ENCODE measurements at places on chromosomes 16 and 17. TPM values are rescaled to one million over a fixed set of nuclear protein-coding genes. Genes with fewer than 3 reads are reported as not detected.

The SERPINF2 gene
- total RNA-seq = 0.60 TPM

DNA sequence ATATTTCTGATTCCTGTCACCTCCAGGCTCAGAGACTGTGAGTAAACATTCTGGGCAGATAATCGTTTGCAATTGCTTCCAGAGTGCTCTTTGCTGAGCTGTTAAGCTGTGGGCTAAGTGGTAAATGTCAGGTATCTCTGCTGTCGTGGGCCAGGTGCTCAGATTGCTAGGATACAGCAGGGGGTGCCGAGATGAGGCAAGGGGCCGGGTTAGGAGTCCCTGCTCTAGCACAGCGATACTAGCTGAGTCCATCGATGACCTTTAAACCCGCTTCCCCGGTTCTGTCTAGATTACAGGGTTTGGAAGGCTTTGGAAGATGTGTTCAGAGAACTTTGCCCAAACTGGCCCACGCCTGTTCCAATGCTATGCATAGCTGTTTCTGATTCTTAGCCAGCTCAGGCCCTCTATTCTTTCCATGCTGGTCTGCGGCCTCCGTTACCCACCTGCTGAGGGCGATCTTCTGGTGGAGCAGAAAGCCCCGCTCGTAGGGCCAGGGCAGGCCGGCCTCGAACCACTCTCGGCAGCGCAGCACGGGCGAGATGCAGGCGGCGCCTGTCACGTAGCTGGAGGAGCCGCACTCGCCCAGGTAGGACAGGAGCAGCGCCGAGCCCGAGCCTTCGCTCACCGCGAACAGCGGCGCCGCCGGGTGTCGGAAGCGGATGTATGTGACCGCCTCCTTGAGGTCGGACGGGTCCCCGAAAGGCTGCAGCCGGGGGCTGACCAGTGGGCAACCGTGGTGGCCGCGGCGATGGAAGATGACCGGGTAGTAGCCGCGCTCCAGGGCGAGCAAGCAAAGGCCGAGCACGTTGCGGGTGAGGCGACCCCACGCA lies 979 bp downstream of the ABHD15 start:
- DNase-seq = peak; percentile 48

- DNase-seq = no peak
These were observed 38.7 kb downstream of the ACSF3 start for GRCh38 chr16:89132194-89133005.

DNA sequence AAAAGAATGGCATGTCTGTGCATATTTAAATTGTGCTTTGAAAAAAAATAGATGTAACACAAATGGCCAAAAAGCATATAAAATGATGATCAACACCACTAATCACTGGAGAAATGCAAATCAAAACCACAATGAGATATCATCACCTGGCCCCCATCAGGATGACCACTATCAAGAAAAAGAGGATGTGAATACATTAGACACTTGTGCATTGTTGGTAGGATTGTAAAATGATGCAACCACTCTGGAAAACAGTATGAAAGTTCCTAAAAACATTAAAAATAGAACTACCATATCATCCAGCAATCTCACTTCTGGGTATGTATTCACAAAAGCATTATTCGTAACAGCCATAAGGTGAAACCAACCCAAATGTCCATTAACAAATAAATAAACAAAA lies 91.5 kb downstream of the SPAG9 start:
- DNase-seq = no peak

The MMP25 gene
- total RNA-seq = 0.66 TPM

DNA sequence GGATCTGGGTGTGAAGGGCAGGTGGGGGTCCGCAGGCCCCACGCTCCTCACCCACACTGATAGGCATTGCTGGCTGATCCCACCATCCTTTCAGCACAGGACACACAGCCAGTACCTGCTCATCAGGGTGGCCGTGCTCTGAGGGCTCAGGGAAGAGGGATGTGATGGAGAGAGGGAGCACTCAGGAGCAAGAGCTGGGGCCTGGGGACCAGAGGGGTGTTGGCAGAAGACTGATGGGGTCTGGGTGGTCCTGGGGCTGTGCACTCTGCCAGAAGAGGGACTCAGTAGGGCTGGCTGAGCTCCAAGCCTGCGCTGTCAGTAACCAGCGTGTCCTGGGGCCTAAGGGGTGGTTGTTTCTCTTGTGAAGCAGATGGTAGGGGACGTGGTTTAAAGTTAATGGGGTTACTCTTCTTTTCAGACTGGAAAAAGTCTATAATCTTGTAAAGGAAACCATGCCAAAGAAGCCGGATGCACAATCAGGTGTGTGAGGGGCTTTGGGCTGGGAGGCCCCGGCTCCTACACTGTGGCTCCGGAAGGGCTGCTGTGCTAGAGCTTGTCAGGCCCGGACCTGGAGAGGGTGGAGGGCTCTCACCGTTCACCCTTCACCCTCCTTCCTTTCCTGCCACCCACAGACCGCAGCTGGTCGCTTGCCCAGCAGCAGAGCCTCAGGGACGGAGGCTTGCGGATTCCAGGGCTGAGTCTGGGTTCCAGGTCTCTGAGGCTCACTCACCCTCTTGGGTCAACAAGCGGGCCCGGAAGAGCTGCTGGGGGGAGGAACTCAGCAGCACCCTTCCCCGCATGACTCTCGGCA lies 27.8 kb downstream of the POLR3E start:
- no peak for DNase-seq

- DNase-seq = no peak
These were observed 17.5 kb upstream of the WFIKKN2 start for GRCh38 chr17:50817838-50818237.

DNA sequence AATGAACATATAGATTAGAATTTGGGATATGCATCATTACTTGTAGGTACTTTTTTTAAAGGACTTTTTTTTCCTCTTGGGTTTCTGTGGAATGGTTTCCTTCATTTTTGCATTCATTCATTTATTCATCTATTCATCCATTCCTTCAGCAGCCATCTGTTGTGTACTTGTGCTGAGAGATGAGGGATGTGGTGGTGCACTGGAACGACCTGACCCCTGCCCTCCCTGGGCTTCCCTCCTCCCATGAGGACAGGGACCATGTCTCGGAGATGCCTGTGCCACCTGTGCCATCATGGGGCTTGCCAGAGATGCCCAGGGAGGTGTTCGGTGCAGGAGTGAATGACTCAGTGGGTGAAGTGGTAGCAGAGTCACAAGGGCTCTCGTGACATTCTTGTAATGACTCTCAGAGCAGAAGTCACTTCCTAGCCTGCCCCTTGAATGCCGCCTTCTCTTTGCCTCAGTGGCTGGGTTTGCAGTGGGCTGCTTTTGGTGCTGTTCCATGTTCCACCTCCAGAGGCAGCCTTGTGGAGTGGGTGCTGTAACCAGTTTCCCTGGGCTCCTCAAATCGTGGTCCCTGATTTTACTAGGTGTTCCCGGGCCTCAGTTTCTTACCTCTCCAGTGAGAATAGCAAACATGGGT lies 43.9 kb downstream of the CLEC16A start:
- DNase-seq = peak; percentile 32

GRCh38 chr16:61901689-61902088 lies 134.5 kb downstream of the CDH8 start:
- DNase-seq = no peak

GRCh38 chr16:30896889-30897733 lies 697 bp downstream of the CTF1 start:
- DNase-seq = peak; percentile 77

GRCh38 chr17:81012574-81013447 lies 21.2 kb downstream of the CHMP6 start:
- DNase-seq = no peak

The TBC1D3H gene
- total RNA-seq = not detected

- no peak for DNase-seq
These were observed 124.5 kb downstream of the PRKCB start for GRCh38 chr16:23960081-23960885.

The CD300LB gene
- not detected for total RNA-seq

DNA sequence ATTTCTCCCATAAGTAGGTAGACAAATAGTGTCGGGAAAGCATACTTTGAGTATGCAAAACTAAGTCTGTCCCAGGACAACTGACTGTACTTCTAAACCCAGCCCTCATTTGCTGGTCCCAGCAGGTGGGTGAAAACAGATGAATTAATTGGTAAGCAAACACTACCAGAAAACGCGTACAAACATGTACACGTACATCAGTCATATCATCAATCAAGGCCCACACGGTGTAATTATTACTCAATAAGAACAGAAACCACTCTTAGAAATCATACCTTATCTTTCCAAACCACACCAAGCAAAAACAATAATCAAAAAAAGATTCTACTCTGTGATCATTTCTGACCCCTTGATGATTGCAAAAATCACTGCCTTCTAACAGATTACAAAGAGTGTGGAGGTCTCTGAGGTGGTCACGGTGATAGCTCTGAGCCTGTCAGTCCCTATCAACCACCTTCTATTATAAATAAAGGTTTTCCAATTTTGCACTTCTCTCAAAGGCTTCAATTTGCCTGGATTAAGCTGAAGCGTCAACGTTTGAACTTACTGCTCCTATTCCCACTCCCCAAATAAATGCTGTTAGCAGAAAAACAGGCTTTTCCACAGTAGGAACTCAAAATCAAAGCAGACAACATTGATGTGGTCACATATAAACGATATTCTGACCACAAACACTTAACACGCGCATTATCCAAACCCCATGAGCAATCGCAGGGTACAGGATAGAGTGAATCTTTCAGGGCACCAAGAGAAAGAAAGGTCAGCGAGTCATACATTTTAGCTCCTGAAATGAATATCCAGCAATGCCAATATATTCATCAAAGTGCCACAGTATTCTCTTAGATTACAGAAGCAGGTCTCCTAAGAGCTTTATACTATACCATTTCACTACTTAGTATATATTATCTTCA lies 211.9 kb downstream of the STX8 start:
- DNase-seq = no peak

DNA sequence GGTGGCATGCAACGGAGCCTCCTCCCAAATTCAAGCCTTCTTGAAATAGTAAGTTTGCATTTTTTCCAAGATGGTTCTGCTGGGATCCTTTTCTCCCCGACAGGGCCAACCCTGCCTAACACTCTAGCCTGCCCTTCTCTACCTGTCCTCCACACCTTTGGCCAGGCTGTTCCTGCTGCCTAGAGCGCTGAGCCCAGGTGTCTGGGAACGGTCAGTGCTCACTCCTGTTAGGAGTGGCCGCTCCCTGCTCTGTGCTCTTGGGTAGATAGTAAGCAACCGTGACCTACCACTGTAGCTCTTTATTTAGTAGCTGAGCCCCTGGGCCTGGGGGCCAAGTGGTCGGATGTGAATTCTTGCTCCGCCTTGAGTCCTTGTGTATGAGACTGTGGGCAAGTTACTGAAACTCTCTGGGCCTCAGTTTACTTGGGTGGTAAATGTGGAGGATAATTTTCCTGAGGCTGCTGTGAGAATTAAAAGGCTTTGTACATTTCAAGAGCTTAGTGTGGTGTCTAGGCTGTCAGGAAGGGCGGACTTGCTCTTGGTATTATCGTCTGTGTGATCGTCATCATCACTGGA lies 44.0 kb upstream of the GSE1 start:
- no peak for DNase-seq

DNA sequence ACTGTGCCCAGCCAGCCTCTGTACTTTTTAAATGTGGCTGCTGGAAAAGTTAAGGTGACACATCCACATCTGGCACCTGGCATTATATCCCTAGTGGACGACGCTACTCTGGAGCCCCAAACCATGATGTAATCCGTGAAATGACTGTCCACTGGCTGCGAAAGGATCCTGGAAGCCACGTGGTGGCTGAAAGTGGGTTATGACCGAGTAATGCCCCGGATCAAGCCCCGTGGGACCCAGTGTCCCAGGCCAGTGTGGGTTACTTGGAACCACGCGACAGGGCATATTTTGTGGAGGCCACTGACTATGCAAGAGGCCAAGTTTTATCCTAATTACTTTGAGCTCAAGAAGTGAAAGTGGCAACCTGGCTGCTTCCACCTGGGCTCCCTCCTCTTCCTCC lies 79.6 kb downstream of the PGS1 start:
- no peak for DNase-seq

The RNF222 gene
- 0.11 TPM for total RNA-seq

The PRAC2 gene
- total RNA-seq = not detected

- DNase-seq = no peak
These were observed 8.3 kb downstream of the MYH10 start for GRCh38 chr17:8622191-8622590.

- no peak for DNase-seq
These were observed 24.4 kb upstream of the CRHR1 start for GRCh38 chr17:45759761-45760160.

- no peak for DNase-seq
These were observed 2.5 kb downstream of the KRT32 start for GRCh38 chr17:41464682-41465081.

DNA sequence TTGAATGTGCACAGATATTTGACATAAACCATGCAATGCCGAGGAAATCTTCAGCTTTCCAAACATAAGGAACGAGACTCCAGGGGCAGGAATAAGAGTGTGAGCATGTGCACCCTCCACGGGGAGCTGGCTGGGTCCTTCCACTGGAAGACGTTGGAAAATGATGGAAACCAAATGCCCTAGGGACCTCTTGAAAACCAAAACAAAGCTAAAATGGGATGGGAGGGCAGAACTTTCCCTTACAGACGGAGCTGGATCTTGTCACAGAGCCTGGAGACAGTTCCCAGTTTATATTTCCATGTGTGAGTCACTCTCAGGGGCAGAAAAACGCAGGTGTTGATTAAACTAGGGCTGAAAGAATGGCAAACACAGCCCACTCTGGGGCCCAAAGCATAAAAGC lies 34.4 kb upstream of the DNAH17 start:
- DNase-seq = no peak

The ZSCAN10 gene
- 0.11 TPM for total RNA-seq
